ENCODE measurements at places on chromosomes 3 and 15.

- DNase-seq, result no peak
Observed at GRCh38 chr3:17980863-17981262, 238.4 kb upstream of the TBC1D5 start.

GRCh38 chr3:152346058-152346457 is 77.3 kb downstream of the MBNL1 start:
- no peak for DNase-seq

- no peak for DNase-seq
Observed at GRCh38 chr15:42994546-42994945, 74.0 kb upstream of the TTBK2 start.

DNA sequence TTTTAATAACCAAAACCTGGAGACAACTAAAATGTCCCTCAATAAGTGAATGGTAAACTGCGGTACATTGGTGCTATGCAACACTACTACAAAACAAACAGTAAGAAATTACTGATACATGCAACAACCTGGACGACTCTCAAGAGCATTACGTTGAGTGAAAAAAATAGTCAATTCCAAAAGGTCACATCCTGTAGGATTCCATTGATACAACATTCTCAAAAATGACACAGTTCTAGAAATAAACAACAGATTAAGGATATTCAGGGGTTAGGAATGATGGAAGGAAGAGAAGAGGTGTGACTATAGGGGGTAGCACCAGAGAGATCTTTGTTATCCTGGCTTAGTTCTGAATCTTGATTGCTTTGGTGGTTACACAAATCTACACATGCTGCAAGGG is 72.2 kb downstream of the ZNF148 start:
- no peak for DNase-seq

DNA sequence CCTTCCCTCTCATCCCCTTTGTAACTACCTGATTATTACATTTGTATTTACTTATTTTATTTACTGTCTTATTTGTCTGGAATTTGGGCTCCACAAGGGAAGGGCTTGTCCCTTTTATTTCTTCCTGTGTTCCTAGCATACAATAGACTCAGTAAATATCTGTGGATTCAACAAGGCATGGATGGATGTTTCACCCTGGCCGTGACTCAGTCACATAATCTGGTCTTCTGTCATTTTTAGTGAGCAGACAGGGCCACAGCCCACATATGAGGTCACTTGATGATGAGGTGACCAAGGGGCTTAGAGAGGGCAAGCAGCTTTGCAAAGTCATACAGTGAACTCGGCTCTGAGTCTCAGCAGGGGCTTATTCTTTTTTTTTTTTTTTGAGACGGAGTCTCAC is 7.8 kb upstream of the DAG1 start:
- no peak for DNase-seq

- DNase-seq, result peak; percentile 84
Observed at GRCh38 chr15:75455424-75455981, 4.0 kb upstream of the SIN3A start.

DNA sequence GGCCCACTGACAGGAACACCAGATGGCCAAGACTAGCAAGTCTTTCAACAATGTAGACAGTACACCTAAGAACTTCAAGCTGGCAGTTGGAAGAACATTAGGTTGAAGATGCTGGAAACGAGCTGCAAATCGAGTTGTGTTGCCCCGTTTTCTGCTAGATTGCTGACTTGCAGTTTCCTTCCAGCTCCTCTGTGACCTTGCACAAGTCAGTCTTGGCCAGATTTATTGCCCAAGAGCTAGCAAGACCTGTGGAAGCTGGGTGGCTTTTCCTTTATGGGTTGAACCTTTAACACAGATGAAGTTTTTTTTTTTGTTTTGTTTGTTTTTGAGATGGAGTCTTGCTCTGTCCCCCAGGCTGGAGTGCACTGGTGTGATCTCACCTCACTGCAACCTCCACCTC is 2.9 kb upstream of the RBM6 start:
- DNase-seq, result no peak

DNA sequence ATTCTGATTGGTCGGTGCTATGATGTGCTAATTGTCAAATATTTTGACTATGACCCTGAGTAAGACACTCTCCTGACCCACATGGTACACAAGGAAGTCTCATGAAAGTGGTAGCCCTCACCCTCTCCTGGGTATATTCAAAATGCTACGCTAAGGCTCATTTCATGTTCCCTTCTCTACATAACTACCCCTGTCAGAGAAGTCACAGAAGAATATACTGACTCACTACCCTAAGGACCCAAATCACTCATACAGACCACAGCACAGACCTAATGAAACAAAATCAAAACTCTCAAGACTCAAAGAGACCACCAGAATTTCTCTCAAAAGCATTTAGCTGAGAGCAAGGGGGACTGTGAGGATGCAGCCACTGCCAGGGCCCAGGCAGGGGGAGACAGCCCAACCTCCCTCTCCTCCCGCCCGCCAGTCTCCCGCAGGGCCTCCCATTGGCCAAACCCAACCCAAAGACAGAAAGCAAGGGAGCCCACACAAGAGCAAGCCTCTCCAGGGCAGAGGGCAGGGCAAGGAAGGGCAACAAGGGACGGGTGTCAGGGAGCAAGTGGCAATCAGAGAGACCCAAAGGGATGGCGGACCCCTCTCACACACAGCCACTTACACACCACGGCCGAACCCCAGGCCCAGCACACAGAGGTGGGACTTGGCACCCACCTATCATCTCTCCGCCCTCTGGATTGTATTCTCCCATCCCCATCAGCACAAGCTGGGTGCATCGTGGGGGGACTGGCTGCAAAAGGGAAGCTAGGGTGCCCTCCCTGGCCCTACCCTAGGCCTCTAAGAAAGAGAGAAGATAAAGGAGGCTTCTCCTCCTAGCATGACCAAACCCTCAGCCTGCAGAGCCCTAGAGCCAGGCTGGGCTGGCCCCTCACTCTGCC is 41.6 kb downstream of the MEGF11 start:
- DNase-seq, result no peak

DNA sequence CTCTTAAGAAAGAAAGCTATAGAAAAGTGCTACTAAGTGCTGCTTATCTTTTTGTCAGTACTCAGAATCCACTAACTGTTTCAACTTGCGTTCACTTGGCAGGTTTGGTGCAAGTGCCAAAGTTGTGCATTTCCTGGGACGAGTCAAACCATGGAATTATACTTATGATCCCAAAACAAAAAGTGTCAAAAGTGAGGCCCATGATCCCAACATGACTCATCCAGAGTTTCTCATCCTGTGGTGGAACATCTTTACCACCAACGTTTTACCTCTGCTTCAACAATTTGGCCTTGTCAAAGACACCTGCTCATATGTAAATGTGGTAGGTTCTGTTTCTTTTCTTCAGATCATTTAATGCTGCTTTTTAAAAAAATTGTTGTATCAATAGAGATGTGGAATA is 32.6 kb downstream of the GYG1 start:
- no peak for DNase-seq

GRCh38 chr3:170484869-170485268 is 66.2 kb downstream of the CLDN11 start:
- DNase-seq, result no peak

GRCh38 chr3:101979033-101979432 is 129.7 kb downstream of the NFKBIZ start:
- DNase-seq, result no peak

GRCh38 chr3:48561045-48561736 is 2.4 kb downstream of the UCN2 start:
- peak; percentile 41 for DNase-seq

DNA sequence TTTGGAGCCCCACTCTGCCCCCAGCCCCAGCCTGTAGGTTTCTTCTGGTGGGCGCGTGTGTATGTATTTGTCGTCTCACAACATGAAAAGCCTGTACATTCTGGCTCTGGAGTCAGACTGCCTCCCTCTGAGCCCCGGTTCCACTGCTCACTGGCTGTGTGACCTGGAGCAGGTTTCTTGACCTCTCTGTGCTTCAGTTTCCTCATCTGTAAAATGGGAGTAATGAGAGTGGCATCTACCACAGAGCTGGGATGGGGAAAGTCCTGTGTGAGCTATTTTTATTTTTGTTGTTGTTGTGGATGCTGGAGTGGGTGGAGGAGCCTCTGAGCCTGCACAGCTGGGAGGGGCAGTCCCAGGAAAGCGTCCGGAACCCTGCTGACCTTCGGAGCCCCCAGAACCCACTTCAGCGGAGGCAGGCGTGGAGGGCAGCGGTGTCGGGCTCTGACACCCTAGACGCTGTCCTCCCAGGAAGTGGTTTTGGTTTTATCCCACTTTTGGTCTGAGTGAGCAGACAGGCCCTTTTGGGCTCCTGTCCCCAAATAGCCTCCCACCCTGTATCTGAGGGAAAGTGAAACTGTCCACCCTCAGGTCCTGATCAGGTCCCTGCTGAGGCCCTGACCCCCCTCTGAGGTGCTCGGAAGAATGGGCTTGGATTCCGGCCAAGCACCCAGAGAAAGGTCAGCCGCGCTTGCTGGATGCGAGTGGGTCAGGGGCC is 103.5 kb downstream of the CHSY1 start:
- DNase-seq, result no peak

DNA sequence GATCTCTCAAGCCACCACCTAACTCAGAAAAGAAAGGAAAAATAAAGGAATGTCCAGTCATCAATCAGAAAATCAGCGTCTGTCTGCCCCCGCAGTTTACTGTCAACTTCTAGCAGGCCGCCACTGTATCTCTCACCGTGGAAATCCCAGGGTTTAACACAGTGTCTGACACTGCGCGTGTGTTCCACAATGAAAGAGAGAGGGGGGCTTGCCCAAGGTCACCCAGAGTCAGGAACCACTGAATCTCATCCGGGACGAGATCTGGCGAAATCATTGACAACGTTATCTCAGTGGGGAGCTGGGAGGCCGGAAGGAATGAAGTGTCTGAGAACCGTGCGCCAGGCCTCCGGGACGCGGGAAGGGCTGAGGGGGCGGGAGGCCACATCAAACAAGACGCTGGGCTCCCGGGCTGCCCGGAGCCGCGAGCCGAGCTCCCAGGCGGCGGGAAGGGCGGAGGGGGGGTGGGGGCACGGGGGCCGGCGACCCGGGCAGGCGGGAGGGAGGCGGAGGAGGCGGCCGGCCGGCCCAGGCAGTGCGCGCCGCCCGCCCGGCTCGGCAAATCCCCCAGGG is 2.2 kb upstream of the HES1 start:
- DNase-seq, result no peak

DNA sequence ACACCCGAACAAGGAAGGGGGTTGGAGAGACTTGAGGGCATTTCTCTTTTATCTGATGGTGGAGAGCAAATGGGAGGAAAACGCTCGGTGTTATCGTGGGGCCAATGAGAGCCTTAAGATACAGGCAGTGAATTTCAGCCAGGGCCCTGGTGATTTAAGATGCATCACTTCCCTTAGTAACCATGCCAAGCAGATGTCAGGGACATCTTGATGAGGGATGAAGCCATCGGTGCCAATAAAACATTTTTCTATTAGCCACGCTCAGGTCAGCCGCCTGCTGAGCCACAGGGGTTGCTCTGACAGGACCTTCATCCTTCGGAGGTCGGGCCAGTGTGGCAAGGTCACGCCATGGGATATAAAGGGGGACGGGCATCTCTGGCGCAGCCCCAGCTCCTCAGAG is 10.6 kb downstream of the IQSEC1 start:
- no peak for DNase-seq

- DNase-seq, result peak; percentile 34
Observed at GRCh38 chr3:197750858-197751737, 1.4 kb downstream of the FYTTD1 start.

DNA sequence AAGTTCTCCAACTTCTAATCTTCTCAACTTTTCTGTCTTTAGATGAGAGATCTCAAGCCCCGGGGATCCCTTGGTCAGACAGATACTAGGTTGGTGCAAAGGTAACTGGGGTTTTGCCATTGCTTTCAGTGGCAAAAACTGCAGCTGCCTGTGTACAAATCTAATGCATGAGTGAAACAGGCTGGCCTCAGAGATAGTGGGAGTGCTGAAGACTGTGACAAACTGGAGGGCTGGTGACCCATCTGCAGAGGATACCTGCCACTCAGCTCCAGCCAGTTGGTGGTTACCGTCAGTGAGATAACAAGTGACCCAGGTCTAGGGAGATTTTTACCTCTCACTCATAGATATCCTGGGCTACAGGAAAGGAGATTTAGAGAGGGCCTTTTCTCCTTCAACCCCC is 85.7 kb downstream of the RYR3 start:
- DNase-seq, result no peak

DNA sequence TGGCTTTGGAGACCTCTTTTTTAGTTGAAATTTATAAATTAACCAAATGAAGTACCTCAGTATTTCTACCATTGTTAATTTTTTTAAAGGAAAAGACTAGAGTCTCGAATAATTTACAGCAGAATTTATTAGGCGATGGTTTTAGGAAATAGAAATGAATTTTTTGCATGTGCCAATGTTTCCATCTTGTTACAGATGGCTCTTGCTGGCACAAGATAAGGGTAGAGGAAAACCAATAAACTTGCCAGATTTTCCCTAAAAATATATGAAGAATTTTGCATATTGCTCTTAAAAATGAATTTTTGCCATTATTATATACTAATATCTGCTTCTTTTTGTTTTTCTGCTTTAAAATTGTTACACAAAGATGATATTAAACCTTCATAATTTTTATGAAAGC is 380.7 kb downstream of the NLGN1 start:
- no peak for DNase-seq

- DNase-seq, result no peak
Observed at GRCh38 chr15:58585693-58586443, 154.1 kb downstream of the LIPC start.

- no peak for DNase-seq
Observed at GRCh38 chr3:78974181-78974790, 793.5 kb downstream of the ROBO1 start.

Data from CD4-positive, alpha-beta T cell treated with Interleukin-15 for 1 hour (primary cell).